CD4-positive, alpha-beta memory T cell (primary cell): ENCODE measurements at places on chromosomes 12 and 14.

GRCh38 chr12:62712681-62713573 is 222.0 kb downstream of the PPM1H start:
- no peak for DNase-seq

- DNase-seq, result no peak
Observed at GRCh38 chr12:12986775-12987331, 13.2 kb downstream of the HEBP1 start.

- no peak for DNase-seq
Observed at GRCh38 chr14:92770484-92770883, 22.1 kb upstream of the LGMN start.

- DNase-seq, result no peak
Observed at GRCh38 chr12:104577581-104577981, 120.8 kb downstream of the CHST11 start.

DNA sequence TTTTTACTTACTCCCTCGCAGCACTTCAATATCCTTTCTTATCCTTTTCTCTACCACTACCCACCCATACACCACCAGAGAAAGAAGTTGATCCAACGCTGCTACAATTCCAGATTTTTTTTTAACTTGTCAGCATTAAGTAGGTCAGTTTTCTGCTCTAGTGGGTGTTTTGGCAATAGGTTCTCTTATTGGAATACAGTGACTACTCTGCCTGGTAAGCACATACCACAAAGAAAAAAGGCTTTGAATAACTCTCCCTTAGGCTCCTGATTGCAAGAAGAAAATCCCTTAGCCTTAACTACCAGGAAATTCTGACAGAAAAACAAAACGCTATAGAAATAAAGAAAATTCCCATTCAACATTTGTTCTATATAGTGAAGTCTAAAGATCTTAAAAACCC is 72.0 kb downstream of the NUMB start:
- DNase-seq, result no peak
